GM23248 (cell line): ENCODE measurements at places on chromosomes 6 and 20. TPM values are rescaled to one million over a fixed set of nuclear protein-coding genes. Genes with fewer than 3 reads are reported as not detected.

Gene SGK2
- not detected in 2 replicates for total RNA-seq

Gene CDS2
- 31.6 and 37.1 TPM in 2 replicates for total RNA-seq

Gene NCOA6
- 6.3 and 6.6 TPM in 2 replicates for total RNA-seq

Gene OTOR
- not detected in 2 replicates for total RNA-seq

Gene ANKRD6
- 1.0 and 12.4 TPM in 2 replicates for total RNA-seq

Gene COL20A1
- total RNA-seq: not detected in 2 replicates

Gene WFDC13
- not detected in 2 replicates for total RNA-seq

Gene ENPP5
- total RNA-seq: 0.51 TPM in 1 of 2 replicates, not detected in the other

Gene NUS1
- 15.3 and 19.2 TPM in 2 replicates for total RNA-seq

Gene C6orf89
- total RNA-seq: 84.0 and 85.5 TPM in 2 replicates

Gene DYNLT2
- 0.89 and 1.5 TPM in 2 replicates for total RNA-seq

Gene ADGB
- total RNA-seq: not detected in 2 replicates
